ENCODE measurements at places on chromosomes 2 and 18.

DNA sequence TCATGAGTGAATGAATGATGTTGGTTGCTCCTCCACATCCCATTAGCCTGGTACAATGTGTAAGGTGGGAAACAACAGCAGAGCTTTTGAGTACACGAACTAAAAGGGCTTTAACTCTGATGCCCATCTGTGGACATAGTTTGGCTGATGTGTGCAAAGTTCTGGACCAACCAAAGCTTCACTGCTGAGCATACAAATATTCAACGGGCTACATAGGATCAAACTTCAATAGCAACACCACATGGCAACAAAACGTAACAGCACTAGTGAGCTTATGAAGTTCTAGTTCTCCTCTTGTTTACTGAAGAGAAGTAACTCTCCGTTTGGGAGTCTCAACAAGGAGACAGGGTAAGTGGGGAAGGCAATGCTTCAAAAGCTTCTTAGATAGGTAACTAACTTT is 20.4 kb downstream of the STAM2 start:
- no peak for DNase-seq

DNA sequence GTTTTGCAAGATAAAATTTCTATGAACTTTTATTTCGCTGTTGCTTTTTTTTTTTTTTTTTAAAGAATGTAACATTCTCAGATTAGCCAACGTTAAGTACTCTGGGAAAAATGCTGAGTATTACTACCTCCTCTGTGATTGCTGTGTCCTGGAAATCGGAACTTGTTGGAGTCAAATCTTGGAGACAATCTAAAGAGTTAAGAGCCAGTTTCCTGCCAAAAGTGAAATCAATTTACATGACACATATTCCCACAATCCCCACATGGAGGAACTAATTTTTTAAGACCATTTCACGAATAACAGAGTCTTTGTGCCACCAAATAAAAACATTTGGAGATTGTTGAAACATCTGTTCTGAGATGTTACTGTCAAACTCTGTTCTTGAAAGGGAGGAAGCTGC is 127.8 kb downstream of the MEP1B start:
- no peak for DNase-seq

GRCh38 chr2:239002954-239003623 is 155.2 kb downstream of the TWIST2 start:
- DNase-seq = no peak

- DNase-seq = no peak
Measured at GRCh38 chr18:44927127-44927849, 246.6 kb downstream of the SETBP1 start.

DNA sequence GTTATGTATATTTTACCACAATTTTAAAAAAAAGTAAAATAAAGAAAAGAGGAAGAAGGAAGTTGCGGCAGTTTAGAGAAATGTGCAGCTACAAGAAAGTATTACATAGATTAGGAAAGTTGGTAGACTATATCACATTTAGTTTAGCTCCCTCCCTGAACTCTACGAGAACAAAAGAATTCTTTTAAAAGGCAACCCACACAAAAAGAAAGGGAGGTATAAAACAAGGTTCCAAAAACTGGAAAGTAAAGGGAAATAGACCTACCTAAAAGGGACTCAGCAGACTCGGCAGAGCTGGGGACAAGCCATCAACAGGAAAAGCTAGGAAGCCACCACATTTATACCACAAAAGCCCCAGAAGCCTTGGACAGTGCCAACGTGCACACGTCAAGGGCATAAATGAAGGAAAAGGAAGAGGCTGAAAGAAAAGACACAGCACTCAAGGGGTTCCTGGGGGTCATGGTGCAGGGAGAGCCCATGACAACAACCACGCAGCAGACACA is 9.1 kb downstream of the TMEM127 start:
- no peak for DNase-seq

DNA sequence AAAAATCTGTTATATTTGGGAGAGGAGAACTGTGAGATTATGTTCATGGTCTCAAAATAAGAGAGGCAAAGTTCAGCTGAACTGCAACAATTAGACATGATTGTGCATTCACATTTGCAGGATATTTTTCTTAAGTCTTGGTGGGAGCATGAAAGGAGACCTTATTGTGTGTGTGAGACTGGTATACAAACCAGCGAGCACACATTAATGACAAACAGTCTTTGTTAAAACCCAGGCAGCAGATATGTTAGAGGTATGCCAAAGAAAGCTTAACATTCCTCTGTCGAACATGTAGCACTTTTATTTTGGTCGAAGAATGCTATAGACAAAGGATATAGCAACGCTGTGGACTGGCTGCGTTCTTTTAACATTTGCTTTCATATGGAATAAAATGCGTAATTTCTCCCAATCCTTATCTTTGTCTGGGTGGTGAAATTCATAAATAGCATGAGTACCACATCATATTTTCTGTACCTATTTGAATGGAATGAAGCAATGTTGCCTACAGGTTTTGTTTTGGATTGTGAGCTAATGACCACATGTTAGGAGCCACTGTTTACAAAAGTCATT is 88.4 kb downstream of the ICOS start:
- DNase-seq = peak; percentile 14

DNA sequence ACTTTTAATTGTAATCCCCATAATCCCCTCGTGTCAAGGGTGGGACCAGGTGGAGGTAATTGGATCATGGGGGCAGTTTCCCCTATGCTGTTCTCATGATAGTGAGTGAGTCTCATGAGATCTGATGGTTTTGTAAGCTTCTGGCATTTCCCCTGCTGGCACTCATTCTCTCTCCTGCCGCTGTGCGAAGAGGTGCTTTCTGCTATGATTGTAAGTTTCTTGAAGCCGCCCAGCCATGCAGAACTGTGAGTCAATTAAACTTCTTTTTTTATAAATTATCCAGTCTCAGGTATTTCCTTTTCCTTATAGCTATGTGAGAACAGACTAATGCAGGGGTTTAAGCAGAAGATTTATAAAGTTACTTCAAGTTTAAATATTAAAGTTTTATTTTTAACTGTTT is 655.2 kb downstream of the EPHA4 start:
- DNase-seq = no peak

DNA sequence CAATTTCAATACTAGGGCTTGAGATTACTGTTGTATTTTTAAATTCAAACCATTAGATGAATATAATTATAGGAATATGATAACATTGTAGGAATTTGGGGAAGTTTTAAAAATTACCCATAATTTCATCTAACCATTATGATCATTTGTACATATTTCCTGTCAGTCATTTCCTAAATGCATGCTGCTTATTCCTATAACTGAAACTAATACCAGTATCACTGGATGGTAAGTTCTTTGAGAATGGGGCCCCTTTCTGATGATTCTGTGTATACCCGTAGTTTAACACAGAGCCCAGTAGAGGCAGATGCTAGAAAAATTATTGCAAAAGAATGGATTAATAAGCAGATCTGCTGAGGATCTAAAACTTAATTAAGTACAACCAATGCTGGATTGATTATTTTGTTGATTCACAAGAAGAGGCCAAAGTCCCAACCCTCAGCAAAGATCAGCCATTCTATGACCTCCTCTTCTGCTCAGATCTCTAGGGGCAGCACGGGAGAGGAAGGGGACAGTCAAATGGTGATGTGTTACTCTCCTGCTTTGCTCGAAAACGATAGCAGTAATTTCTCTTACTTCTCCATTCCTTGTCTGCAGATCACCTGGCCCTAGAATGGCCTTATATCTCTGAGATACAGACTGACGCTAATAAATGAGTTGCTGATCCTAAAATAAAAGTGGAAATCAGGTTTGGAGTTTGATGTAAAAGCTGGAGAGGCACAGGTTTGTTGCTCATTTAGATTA is 69.5 kb upstream of the PELI1 start:
- DNase-seq = no peak

Data from GM23338 (cell line).